ENCODE measurements at places on chromosomes 4 and X. TPM values are rescaled to one million over a fixed set of nuclear protein-coding genes. Genes with fewer than 3 reads are reported as not detected.

ASB9 gene
- 21.0 TPM for total RNA-seq

NKRF gene
- total RNA-seq, result 6.1 TPM

AGTR2 gene
- total RNA-seq, result not detected

FGFR3 gene
- 0.79 TPM for total RNA-seq

FHDC1 gene
- total RNA-seq, result 0.04 TPM

MAGEC3 gene
- total RNA-seq, result not detected

MAN2B2 gene
- total RNA-seq, result 15.3 TPM

ANK2 gene
- 0.18 TPM for total RNA-seq

CENPE gene
- 63.3 TPM for total RNA-seq

ZIC3 gene
- total RNA-seq, result not detected

CHST7 gene
- 33.4 TPM for total RNA-seq

CLCN4 gene
- total RNA-seq, result 13.3 TPM

RAB41 gene
- not detected for total RNA-seq

CLDN2 gene
- total RNA-seq, result not detected

TMEM35A gene
- total RNA-seq, result 3.1 TPM

DCAF4L1 gene
- 0.18 TPM for total RNA-seq
